ENCODE measurements at places on chromosomes 12 and 14.

DNA sequence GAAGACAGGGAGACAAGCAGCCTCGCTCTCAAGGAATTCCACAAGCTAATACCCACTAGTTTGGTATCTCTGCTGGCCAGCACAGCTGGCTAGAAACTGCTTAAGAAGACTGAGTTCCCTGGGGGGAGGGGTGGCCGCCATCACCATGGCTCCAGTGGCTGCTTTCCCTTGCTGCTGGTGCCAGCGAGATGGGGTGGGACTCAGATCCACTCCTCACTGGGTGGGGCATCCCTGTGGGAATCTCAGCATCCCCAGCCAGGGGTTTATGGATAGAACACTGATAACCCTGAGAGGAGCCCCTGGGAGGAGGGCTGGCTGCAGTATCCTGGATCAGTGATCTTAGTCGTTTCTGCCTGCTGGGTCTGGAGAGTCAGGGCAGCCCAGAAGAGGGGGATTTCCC is 170.6 kb upstream of the MDGA2 start:
- DNase-seq, result no peak

- no peak for DNase-seq
These were observed 4.8 kb downstream of the ASCL4 start for GRCh38 chr12:107779077-107779831.

- DNase-seq, result no peak
These were observed 11.3 kb downstream of the PHLDA1 start for GRCh38 chr12:76020281-76020680.

GRCh38 chr14:50156111-50156510 is 39.7 kb upstream of the VCPKMT start:
- no peak for DNase-seq

GRCh38 chr12:39395866-39396265 is 47.1 kb downstream of the KIF21A start:
- DNase-seq, result no peak

DNA sequence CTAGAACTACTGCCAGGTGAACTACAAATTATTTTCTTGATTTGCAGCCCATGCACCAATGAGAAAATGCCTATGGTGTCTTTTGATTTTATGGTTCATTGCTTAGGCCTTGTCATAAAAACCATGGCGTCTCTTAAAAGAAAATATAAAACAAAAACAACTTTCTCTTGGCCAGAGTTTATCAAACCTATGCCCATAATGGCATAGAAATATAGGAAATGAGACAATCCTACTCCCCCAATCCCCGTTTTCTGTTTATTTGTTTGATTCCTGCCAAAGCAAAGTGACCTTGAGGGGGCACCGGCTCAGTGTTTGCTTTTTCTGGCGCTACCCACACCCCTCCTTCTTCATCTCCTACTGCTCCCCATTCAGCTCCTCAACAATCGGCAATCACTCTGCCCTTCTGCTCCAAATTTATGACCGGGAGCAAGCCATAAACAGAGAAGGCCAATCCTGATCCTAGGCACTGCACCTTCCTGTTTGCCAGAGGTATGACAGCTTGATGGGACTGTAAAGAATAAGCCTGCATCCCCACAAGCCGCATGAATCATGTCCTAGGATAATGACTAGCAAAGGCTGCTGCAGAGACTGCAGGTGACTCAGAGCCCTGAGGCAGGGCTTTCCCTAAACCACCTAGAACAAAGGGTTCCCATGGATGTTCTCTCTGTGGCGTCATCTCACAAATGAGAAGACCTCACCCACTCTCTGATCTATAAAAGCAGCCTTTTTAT is 874.9 kb downstream of the NRXN3 start:
- peak; percentile 90 for DNase-seq

DNA sequence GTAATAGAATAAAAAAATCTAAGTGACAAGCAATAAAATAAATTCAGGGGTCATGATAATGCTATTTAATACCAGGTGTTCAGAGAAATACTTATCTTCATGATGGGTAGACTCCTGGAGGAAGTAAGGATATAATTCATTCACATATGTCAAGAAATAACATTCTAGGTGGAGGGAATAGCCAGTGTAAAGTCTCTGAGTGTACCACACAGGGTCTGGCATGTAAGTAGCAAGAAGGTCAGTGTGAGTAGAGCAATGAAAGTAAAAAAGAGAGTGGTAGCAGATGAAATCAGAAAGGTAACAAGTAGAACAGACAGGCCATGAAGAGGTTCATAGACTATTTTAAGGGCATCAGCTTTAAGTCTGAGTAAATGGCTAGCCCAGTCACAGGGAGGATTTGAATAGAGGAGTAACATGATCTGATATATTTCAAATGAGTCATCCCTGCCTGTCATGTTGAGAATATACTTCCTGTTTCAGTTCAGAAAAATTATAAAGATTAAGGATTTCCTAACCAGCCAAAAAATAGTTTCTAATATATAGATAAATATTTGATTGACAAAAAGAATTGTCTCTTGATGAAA is 519.9 kb downstream of the C12orf50 start:
- no peak for DNase-seq

DNA sequence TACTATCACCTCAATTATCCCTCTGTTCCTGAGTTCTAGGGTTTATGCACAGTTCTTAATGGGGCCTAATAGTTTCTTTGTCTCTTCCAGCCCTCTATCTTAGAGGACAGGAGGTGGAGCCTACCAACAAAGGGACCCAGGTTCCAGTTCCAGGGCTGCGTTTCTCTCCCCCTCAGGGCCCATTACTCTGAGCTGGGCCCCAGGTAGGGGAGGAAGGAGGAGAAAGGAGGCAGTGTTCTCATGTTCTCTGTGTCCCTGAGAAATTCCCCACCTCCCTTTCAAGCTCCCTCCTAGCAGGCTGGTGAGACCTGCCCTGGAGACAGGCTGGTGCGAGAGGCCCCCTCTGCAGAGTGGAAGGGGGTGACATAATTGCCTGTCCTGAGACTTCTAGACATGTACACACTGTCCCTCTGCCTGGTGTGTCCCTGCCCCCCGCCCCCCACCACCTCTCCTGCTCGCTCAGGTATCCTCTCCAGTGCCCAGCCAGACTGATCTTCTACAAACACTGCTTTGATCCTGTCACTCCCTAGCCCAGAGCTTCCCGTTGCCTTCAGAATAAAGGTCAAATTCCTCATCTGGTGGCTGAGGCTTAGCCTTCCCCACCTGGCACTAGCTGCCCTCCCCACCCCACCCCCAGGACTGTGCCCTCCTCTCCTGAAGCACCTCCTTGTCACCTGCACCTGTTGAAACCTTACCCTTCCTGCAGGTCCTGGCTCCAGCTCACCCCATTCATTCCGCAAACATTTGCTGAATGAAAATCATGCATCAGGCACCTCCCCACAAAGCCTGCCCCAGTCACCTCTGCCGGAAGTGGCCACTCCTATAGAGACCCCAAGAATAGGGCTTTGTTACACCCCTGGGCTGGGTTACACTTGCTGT is 21.1 kb upstream of the KRT8 start:
- peak; percentile 67 for DNase-seq

DNA sequence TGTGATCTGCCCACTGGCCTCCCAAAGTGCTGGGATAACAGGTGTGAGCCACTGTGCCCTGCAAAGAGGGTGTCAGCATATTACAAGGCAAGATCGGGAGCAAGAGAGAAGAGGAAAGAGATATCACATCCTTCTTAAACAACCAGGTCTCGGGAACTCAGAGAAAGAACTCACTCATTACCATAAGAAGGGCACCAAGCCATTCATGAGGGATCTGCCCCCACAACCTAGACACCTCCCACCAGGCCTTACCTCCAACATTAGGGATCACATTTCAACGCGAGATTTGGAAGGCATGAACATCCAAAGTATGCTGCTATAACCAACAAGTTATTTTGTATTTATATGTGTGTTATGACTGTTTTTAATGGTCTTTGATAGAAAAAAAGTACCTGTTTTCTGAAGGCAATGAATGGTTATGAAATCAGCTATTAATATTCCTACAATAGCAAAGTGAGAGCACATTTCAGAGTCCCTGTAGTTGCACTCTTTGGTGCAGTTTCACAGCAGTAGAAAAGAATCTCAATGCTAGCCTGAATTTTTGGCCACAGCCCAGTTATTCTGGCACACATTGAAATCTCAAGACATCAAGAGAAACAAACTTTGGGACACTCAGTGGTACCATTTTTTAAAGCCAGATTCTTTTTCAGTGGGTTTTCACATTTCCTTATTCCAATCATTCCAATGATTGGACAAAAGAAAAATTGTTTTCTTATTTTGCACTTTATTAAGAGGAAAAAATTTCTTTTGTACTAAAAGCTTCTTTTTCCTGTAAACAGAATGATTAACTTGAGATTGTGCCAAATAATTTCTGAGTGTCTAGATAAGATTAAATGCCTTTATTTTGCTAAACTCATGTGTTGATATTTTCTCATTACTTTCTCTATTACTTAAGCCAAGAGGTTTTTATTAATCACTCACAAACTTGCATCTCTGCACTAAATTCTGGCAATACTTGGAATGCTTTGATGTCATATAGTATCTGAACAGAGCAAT is 582.6 kb upstream of the ATP2B1 start:
- DNase-seq, result no peak

DNA sequence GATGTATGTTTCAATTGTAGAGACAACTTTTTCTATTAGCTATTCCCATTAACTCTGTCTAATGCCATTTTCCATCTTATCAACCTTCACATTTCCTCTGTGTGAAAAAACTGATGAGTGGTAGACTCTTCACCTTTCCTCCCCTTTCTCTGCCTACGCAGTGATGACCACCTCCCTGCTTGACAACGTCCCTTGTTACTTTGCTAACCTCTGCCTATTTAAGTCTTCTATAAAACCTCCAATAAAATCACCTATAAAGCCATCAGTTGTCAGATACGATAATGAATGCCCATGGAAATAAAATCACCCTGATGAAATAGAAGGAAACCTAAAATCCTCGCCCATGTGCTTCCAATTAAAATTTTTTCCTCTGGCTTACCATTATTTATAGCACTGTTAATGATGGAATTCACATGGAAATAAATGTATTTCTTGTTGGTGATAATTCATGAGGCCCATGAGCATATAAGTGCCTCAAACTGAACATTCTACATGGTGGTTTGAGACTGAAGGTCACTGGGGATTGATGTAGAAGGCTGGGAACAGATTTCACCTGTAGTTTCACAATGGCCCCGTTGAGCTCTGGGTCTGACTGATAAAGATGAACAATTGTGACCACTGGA is 1454.0 kb upstream of the SEL1L start:
- no peak for DNase-seq

DNA sequence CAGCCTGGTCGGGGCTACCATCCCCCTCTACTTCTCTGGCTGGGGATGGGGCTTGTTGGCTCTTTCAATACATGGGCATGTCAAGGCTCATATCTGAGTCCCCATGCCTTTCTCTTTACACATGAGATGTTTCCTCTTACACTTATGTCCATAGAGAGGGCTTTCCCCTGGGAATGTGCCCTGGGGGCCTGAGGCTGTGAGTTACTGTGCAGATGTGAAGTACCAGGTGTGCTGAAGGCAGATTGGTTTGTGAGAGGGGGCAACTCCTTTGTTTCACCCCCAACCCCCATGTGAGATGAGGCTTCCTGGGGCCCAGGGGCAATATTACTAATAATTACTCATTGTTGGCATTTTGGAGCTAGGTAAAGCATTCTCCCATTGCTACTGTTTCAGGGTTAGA is 32.8 kb downstream of the NRXN3 start:
- DNase-seq, result peak; percentile 93

DNA sequence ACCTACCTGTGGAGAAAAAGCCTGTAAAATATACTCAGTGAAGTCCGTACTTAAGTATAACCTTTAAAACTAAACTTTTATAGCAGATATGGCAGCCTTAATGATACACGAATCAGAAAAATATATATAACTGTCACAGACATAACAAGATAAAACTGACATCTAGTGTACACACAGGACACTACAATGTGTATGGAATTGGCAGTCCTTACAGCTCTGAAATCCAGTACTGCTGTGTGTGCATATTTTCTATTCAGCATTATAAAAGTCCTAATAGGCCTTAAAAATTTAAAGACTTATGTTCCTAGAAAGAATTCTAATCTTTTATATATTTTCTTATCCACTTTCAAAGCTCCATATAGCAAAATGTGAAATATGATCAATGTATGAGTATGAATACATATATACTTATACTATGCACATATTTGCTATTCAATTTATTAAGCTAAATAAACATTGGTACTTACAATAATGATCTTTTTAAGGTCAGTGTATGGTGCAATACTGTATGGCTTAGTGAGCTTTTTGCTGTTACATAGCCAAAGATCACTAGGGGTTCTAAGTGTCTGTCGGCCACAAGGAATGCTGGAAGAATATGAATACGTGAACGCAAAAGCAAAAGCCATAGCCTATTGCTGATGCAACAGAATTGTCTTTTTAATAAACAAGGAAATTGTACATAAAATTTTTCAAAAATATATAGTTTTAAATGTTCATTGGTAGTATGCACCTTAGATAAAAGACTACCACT is 69.2 kb downstream of the C2CD5 start:
- DNase-seq, result no peak

DNA sequence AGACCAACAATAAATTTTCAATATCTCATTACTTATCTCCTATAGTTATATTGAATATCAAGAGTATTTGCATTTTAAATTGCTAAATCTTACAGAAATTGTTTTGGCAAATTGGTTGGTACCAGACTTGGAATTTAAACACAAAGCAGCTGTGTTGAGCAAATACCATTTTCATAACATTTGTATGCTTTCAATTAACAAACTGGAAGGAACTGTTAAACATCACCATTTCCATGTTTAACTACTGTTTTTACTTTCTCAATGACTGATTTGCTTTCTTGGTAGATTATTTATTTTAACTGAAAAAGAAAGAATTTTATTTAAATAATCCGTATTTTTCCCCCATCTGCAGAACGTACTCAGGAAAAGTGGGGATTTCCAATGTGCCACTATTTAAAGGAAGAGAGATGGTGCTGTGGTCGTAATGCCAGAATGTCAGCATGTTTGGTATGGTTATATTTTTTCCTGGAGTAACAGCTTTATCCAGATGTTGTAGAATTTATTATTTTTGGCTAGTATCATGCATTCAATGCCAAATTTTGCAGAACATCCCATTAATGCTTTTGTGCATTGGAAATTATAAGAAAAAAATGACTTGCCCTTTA is 72.3 kb downstream of the METTL25 start:
- no peak for DNase-seq

DNA sequence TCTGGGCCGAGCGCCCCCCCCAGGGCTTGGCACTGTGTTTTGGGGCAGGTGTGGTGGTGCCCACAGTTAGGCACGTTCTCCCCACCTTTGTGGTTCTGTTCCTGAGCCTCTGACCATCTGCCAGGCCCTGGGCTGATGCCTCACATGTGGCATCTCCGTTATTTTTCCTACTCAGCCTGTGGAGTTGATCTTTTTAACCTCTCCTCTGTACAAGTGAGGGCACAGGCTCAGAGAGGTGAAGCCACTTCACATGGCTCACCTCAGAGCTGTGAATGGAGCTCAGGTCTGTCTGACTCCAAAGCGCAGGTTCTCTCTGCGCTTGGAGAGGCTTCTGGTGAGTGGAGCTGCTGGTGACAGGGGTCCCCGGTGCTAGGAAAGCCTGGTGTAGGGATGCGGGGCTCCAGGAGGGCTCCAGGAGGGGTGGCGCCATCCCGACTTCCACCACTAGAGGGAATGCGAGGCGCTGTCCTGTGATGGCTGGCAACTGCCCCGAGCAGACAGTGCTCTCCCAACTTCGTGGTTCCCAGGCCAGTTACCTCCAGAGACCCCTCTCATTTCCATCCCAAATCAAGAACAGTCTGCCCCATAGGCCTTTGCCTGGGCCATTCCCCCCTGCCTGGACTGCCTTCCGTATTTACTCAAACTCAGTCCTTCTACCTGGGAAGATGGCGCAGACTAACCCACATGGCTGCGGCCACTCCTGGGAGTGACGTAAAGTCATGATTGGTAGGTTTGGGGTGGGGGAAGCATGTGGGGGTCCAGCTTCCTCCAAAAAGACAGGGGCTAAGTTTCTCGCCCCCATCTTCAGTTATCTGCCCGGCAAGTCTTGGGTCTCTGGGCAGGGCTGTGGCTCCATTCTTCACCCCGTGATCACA is 9.9 kb downstream of the BCL7A start:
- DNase-seq, result peak; percentile 8

All from NCI-H2081 (cell line).